ENCODE measurements at places on chromosomes 4 and X.

- no peak for DNase-seq
Observed at GRCh38 chr4:4627111-4627510, 85.3 kb upstream of the STX18 start.

DNA sequence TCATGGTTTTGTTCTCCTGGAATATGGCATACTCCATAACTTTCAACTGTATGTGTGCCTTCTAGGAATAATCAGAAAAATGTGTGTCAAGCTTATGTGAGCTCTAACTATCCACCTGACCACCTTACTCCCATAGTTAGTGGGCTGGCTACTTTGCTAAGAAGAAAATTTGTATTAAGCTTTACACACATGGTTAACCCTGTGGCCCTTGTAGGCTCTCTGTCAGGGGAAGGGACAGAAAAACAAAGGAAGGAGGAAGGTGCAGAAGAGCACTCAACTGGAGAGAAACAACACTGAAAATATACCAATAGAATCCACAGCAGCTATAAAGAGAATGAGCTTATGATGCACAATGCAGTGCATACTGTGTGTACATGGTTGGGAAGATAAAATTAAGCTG lies 84.6 kb downstream of the PPP3CA start:
- no peak for DNase-seq

- no peak for DNase-seq
Observed at GRCh38 chrX:41558531-41558930, 111.4 kb downstream of the NYX start.

DNA sequence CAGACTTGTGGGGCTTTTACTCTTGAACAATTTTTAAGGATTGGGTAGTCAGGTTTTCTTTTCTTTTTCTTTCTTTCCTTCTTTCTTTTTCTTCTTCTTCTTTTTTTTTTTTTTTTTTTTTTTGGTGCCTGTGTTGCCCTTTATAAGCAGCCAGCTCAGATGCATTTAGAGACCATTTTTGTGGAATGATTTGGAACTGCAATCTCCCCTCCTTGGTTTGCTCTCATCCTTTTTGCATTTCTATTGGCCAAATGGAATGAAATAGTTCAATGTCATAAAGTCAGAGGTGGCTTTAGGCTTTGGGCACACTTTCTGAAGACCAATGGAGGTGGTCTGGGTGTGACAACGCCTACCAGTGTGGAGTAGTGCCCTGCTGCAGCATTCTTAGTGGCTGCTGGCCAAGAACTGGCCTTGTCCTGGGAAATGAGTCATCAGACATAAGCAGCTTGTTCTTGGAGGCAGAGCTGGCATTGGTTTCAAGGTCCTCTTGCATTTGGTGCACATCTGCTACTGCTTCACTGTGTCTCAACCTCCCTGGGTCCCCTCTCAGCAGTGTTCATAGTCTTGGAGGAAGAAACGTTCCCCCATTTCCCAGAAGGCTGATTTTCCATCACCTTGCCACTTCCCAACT lies 84.5 kb downstream of the CT47B1 start:
- no peak for DNase-seq

DNA sequence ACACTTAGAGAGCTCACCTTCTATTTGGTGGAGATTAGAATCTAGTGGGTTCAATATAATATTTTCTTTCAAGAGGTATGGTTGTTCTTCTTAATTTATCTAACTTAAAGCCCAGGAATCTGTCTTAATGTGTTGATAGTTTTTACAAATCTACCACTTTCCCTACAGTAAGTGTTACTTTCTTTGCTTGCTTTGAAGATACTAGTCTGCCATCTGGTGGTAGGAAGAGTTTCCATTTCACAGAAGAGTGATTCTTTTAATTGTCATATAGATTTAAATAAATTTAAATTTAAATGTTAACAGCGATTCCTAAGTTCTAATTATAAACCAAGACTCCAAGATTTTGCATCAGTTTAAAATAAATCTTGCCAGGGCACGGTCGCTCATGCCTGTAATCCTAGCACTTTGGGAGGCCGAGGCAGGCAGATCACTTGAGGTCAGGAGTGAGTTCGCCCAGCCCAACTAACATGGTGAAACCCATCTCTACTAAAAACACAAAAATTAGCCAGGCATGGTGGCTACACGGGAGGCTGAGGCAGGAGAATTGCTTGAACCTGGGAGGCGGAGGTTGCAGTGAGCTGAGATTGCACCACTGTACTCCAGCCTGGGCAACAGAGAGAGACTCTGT lies 43.5 kb downstream of the NUDT9 start:
- peak; percentile 15 for DNase-seq

DNA sequence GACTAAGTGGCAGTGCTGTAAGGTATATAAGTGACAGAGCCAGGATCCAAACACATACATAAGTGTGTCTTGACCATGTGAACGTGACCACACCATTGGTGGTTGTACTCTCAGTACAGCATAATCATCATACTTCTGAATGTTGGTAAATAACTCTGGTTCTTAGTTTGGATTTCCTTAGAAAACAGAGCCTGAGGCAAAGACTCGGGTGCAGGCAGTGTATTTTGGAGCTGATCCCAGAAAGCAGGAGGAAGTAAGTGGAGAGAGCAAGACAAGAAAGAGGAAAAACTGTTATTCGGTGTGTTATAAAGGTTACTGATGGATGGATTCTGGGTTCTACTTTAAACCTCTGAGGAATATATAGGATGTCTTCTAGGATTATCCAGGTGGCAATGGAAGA lies 127.9 kb downstream of the SLC39A8 start:
- no peak for DNase-seq

DNA sequence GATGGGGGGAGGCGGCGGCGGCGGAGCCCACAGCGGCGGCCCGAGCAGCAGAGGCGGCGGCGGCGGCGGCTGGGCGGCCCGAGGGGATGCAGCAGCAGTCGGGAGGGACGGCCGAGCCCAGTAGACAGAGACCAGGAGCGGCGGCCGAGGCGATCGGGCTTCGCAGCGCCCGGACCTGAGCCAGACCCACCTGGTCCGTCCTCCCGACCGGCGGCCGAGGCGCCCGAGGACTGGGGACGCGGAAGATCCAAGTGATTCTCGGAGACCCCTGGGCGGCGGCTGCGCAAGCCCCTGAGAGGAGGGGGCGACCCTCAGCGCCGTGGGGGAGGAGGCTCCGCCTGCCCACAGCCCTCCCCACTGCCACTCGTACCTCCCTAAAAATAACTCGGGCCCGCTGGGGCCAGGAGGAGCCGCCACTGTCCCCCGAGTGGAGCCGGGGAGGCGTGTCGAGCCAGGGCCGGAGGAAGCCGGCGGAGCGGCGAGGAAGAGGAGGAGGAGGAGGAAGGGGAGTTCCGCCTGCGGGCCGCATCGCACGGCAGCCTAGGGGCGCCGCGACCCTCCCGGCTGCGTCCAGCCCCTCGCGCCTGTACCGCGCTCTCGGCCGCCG lies 608 bp downstream of the RAPGEF2 start:
- no peak for DNase-seq

DNA sequence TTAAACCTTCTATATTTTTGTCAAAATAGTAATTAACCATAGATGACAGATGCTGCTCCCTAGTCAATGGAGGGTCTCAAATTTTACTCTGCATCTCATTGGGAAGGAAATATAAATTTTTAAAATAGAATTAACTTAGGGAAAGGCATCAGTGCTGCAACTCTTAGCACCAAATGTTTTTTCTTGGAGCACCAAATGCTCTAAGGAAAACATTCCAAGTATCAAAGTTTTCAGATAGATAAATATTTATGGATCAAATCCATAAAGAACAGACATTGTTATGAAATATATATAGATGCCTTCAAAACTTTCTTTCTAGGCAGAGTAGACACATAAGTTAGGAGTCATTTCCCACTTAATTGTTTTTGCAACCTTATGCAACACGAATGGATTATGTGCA lies 168.7 kb downstream of the ANTXR2 start:
- DNase-seq: no peak

DNA sequence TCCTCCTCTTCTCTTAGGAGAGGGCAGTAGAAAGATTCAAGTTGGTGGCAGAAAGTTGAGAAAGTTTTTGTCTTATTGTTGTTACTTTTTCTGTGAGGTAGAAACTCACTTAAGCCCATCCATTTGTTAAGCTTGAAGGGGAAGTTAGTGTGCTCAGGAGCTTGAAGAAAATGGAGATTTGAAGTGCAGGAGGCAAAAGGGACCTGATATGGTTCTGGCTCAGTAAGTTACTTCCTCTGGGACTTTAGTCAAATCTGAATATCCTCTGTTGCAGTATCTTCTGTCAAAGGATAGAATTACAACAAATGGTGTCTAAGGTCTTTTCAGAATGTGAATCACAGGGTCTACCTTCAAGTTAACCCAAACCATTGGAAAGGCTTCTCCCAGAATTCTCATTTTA lies 46.2 kb downstream of the CXCL13 start:
- DNase-seq: no peak

DNA sequence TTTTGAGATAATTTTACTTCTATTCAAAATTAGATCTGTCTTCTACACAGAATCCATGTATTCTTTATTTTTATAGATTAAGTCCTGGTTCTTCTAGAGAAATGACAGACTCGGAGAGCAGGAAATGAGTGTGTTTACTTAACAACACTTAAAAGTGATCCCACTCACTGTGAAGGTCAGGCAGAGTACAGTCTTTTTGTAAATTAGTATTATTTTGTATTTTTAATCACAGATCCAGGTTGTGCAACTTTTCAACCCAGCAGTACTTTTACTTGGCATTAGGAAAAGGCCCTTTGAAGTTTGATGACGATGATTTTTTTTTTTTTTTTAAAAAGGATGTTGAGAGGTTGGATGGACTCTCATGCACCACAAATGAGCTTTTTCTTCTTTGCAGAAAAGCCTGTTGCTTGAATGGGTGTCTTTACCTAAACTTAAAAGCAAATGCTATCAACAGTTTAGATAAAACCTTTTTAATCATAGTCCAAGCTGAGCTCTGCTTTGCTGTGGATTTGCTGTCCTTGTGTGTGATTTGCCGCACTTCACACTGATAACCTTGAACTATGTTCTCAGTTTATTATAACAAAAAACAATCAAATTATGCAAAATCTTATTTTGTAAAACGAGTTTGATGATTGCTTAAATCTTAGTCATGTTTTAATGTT lies 114.1 kb downstream of the MXRA5 start:
- DNase-seq: no peak

- no peak for DNase-seq
Observed at GRCh38 chr4:86522349-86522748, 71.8 kb upstream of the PTPN13 start.

- DNase-seq: no peak
Observed at GRCh38 chrX:48083706-48084105, 12.3 kb upstream of the ZNF630 start.

DNA sequence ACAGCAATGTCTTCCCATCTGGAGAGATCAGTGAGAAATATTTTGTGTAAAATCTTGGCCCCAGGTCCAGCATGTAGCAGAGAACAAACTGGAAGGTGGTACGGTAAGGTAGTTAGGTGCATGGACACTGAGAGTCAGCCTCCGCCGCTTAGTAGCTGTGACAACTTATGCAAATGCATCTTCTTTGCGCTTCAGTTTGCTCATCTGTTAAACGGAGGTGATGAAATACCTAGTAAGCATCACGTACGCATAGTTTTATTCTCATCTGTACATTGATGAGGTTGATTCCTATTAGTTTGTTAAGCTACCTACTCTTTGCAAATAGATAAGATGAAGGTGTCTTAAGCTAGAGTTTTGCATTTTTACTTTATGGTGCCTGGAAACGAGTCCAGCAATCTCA lies 80.0 kb upstream of the MSX1 start:
- DNase-seq: no peak

- no peak for DNase-seq
Observed at GRCh38 chr4:129218897-129219296, 122.9 kb downstream of the C4orf33 start.

DNA sequence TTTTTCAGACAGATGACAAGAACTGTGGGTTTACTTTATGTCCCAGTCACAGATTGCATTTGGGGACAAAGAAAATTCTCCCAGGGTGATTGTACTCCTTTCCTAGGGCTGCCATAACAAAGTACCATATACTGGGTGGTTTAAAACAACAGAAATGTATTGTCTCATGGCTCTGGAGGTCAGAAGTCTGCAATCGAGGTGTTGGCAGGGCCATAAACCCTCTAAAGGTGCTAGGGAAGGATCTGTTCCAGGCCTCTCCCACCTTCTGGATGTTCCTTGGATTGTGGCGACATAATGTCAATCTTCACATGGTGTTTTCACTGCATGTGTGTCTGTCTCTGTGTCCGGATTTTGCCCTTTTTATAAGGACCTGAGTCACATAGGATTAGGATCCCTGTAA lies 12.3 kb downstream of the GEMIN8 start:
- no peak for DNase-seq

- DNase-seq: no peak
Observed at GRCh38 chrX:15033917-15034316, 160.7 kb downstream of the MOSPD2 start.

GRCh38 chrX:47633689-47634590 lies 4.2 kb upstream of the CFP start:
- no peak for DNase-seq

- peak; percentile 51 for DNase-seq
Observed at GRCh38 chrX:71532078-71532752, 689 bp upstream of the OGT start.

- no peak for DNase-seq
Observed at GRCh38 chr4:185912779-185913178, 100.8 kb upstream of the SORBS2 start.

DNA sequence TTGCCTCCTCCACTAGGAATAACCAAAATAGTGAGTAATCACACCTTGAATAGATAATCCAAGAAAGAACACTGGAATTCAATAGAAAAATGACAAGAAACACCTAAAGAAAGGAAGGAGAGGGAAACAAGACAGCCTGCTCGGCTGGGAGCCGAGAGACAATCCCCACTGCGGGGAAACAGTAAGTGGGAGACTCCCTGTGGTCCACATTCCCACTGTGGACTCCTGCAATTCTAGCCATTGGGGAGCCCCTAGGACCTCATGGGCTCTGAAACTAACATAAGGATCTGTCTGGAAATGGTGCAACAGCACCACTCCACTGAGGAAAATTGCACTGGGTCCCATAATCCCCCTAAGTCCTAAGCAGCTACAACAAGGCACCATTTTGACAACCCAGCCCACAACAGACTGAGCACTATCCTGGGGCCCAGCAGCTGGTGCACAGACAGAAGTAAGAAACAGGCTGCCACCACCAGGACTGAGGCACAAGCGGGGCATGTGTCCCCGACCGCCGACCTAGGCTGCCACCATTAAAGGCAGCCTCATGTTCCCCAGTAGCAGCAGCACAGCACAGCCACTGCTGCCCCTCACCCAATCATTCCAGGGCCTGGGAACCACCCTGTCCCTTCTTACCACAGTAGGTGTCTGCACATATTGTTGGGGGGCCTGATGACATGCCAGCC lies 14.2 kb downstream of the LRBA start:
- no peak for DNase-seq

GRCh38 chr4:76673362-76673761 lies 224.6 kb downstream of the SOWAHB start:
- DNase-seq: no peak

GRCh38 chr4:184373886-184374405 lies 100.4 kb downstream of the IRF2 start:
- no peak for DNase-seq

GRCh38 chr4:73711989-73712388 lies 28.4 kb upstream of the CXCL8 start:
- DNase-seq: no peak

GRCh38 chr4:128468123-128468989 lies 180.7 kb upstream of the PGRMC2 start:
- no peak for DNase-seq

All from GF-D8 (cell line).